ENCODE measurements at places on chromosomes 6 and 20.

DNA sequence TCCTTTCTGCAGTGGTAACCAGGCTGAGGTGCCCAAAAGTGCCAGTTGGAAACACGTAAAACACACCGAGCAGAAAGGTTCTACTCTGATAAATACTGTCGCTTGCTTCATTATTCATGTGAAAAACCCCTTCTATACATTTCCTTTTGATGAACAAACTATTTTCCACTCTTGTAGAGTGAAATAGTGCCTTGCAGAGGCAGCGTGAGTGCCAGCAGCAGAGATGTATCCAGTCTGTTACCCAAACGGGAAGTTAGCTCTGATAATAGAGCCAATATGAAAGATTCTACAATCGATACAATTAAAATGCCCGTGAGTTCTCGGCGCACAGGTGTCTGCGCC is 1.5 kb downstream of the ZBTB46 start:
- DNase-seq: no peak

DNA sequence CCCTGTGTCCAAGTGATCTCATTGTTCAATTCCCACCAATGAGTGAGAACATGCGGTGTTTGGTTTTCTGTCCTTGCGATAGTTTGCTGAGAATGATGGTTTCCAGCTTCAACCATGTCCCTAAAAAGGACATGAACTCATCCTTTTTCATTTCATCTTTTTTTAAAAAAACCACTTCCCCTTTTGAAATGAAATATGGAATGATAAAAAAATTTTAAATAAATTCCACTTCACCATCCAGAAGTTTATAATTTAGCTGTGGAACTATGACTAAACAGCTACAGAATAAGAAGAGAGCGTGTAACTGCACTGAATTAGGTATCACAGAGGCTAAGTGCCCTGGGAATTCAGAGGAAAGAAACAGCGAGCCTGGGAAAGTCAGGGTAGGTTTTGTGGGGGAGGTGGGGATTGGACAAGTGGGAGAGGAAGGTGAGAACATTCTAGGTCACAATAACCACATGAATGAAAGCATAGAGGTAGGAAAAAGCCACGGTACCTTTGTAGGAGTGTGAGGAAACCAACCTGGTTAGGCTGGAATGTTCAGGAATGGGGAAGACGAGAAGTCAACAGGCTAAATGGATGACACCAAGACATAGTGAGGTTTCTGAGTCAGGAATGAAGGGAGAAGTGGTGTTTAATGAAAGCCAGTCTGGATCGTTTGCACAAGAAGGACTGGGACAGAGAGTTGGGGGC is 11.0 kb downstream of the TRIM10 start:
- no peak for DNase-seq

DNA sequence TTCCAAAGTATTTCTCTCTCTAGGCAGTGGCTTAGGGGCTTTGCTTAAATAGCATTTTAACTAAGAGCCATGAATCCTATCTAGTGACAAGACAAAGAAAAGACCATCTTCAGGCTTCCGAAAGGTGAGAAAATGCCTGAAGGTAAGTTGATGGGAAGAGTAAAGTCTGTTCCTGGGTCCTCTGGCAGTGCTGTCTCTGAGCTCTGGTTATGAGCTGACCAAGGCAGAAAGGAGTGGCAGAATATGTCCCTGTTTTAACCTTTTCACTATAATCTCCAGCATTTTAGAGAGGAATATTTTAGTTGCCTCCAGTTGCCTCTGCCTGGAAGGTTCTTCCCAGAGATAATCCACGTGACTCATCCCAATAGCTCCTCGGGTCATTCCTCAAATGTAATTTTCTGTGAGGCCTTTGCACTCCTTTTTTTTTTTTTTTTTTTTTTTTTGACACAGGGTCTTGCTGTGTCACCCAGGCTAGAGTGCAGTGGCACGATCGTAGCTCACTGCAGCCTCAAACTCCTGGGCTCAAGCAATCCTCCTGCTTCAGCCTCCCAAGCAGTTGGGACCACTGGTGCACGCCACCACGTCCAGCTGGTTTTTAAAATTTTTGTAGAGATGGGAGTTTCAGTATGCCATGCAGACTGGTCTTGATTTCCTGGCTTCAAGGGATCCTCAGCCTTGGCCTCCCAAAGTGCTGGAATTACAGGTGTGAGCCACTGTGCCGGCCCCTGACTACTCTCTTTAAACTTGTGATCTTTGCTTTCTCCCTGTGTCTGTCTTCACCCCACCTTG is 3.7 kb upstream of the ARMH2 start:
- peak; percentile 41 for DNase-seq

DNA sequence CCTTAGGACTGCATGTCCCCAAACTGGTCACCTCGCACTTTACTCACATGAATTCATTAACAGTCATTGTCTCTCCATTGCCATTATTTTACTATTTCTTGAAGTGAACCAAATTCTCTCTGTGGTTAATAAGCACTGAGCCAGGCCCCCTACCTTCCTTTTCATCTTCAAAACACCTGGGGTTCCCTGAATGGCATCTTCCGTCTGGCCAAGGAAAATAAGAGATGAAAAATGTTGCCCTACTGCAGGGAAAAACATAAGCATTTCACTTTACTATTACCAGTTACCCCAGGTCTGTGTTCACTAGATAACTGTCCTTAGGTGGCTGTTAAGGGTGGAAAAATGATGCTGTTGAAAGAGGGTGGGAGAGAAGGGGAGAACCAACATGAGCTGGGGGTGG is 10.0 kb upstream of the NKX2-2 start:
- DNase-seq: no peak

GRCh38 chr20:48613926-48614325 is 213.9 kb downstream of the PREX1 start:
- no peak for DNase-seq

DNA sequence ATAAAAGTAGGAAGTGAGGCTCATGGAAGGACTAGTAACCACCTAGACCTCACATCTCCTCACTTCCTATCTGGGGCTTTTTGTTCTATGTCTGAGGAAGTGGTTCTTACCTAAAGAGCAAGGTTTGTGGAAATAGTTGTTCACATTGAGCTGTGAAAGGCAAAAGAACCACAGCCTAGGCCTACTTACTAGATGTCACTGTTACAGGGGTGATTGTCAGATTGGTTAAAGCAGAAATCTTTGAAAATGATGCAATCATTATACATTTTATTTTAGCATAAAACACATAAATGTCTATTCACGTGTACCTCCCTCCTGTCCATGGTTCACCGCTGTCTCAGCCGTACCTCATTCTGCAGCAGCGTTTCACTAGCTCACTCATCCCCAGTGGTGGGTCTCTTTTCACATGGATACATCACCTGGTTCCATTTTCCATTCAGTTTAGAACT is 268.8 kb downstream of the TMEM242 start:
- DNase-seq: no peak

GRCh38 chr6:150894191-150894744 is 28.8 kb downstream of the MTHFD1L start:
- no peak for DNase-seq

DNA sequence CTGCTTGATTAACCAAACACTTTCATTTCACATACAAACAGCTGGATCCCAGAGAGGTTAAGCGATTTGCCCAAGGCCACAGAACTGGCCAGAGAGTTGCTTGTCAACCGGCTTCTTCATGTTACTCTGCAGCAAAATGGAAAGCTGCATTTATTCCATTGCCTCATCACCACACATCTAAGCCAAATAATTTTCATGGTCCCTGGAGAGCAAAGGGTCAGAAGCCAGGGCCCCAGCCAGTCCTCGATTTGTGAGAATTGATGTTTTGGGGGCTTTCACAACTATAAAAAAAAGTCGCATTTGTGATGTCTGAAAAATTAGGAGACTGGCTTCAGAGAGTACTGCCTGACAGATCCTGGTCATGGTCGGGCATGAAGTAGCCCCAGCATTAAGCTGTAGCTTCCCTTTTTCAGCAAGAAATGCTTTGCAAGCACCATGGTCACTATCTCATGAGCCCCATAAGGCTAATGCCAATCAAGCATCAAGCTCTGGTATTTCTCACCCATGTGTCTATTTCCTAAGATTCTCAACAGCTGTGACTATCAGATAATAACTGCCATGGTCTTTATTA is 95.8 kb downstream of the BANF2 start:
- no peak for DNase-seq

GRCh38 chr20:5402903-5403531 is 86.3 kb upstream of the PROKR2 start:
- DNase-seq: peak; percentile 9

GRCh38 chr6:169415179-169415578 is 161.5 kb upstream of the THBS2 start:
- DNase-seq: no peak

GRCh38 chr20:5434116-5434515 is 117.4 kb upstream of the PROKR2 start:
- DNase-seq: no peak

DNA sequence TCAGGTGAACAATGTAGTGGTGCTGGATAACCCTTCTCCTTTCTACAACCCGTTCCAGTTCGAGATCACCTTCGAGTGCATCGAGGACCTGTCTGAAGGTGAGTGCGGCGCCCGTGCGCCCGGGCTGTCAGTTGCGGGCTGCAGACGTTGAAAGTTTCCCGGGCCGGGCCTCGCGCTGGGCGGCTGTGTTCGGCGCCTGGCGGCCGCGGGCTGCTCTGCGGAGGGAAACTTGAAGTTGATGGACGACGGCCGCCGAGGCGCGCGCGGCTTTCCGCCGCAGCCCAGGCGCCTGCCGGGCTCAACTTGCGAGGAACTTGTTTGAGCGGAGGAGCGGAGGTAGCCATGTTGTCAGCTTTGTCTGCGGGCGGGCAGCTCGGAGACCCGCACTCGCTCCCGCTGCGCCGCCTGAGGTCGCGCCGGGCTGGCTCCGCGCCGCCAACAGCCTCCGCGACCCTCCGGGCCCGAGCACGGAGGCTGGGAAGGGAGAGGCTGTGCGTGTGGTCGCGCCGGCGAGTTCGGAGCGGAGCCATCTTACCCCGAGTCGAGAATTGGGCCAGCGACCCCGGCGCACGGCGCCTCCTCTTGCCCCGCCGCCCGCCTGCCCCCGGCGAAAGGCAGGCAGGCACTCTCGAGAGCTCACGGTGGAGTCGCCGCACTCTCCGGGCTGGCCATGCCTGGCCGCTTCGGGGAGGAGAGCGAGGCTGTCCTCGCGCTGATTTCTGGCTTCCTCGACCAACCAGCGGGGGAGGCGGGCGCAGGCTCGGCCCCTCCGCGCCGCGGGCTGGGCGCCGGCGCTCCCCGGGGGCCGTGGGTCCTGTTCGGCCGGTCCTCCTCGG is 691 bp downstream of the ASF1A start:
- peak; percentile 45 for DNase-seq

- DNase-seq: no peak
Observed at GRCh38 chr20:36399147-36399968, 93.2 kb downstream of the DLGAP4 start.

DNA sequence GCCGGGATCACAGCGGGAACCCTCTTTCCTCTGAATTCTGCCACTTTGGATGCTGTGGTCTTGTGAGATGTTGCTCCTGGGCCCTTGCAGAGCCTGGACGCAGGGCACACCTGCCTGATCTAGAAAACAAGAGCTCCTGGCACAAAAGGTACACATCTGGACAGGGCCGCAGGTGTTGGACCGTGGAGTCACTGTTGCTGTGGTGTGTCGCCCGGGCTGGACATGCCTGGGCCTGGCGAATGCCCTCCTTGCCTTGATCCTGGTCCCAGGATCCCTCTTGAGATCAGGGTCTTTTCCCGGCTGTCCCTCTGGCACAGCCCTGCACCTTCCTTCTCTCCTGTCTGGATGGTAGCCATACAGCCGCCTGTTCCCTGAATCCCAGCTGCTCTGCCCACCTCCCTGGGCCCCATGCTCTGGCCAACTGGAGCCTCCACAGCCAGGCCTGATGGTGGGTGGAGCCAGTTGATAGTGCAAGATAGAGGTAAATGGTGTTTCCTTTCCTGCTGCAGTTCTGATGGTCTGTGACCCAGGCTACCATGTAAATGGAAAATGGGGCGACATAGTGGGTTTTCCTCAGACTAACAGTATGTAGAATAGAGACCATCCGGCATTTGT is 5.0 kb downstream of the FOXP4 start:
- no peak for DNase-seq

DNA sequence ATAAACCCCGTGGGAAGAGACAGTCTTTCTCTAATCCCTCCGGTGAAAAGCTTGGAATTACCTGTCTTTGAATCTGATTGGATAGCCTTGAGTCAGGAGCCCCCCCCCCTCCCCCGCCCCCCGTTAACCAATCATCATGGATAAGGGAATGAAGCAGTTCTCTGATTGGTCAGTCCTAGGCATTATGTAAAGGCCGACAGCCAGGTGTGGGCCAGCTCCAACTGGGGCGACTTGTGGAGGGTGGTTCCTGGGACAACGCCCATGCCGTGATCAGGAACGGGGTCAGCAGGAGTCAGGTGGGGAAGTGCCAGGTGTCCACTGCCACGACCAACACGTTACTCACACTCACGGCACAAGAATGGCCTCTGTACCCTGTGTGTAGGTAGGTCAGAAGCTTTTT is 406.8 kb upstream of the SULF2 start:
- no peak for DNase-seq

GRCh38 chr6:14857001-14857400 is 388.9 kb upstream of the JARID2 start:
- no peak for DNase-seq

DNA sequence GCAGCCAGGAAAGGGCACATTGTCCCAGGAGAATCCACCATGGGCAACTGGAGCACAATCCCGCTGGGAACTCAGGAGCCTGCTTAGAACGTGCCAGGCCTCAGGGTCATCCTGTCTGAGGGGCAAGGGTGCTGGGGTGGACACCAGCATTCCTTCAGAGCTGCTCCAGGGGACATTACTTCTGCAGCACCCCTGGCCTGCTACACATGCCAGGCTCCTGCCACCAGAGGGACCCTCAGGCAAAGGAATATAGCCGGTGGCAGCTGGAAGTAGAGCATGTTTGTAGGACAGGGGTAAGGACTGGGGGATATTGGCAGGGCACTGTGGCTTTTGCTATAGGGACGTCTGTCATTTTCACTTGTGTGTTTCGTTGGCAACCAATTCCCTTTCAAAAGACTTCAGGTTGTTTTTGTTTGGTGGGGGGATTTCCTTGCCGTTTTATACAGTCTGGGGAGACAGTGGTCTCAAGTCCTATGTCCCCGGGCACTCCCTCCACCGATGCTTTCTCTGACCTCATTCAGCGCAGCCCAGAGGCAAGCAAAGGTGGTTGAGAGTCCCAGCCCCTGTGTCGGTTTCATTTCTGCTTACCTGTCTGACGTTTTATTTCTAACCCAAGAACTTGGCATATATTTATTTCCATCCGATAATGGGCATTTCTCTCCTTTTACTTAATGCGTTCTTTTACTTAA is 130.8 kb downstream of the JPH2 start:
- no peak for DNase-seq

DNA sequence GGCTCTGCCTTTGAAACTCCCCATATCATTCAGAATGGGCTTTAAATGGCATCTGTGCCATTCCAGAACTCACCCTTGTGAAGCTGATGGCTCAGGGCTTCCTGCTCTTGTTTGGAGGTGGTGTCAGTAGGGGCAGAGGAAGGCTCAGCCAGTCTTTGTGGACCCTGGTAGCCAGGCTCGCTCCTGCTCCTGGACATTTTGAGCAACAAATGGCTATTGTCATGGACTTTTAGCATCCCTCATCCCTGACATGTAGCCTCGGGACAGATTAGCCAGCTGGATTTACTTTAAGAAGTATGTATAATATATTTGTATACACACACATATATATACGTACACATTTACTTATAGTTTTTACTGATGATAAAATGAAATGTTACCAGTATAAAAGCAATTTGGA is 104.1 kb downstream of the UST start:
- no peak for DNase-seq

- DNase-seq: no peak
Observed at GRCh38 chr6:38364775-38365174, 275.0 kb downstream of the BTBD9 start.

GRCh38 chr20:46399401-46399800 is 7.0 kb downstream of the ELMO2 start:
- no peak for DNase-seq

GRCh38 chr20:61562897-61563504 is 310.9 kb downstream of the CDH4 start:
- no peak for DNase-seq

GRCh38 chr20:17417225-17417624 is 114.0 kb downstream of the BFSP1 start:
- DNase-seq: no peak
